ENCODE measurements at places on chromosomes 16 and 17.

GRCh38 chr17:4877089-4877488 is 22.2 kb upstream of the C17orf107 start:
- no peak overlapping the region for H3K4me3 ChIP-seq
- H3K36me3 ChIP-seq, result no peaks in the 10 kb centered on the region
- DNase-seq, result no peak
- H3K4me1 ChIP-seq, result no peaks in the 10 kb centered on the region
- no peaks in the 10 kb centered on the region for H3K27me3 ChIP-seq
- no peak overlapping the region for H3K27ac ChIP-seq

- peak overlapping the region; percentile 20 for H3K27ac ChIP-seq
- H3K36me3 ChIP-seq, result no peaks in the 10 kb centered on the region
- no peak overlapping the region for H3K4me3 ChIP-seq
- H3K27me3 ChIP-seq, result no peaks in the 10 kb centered on the region
- H3K4me1 ChIP-seq, result peaks cover 61% of the 10 kb centered on the region
Observed at GRCh38 chr16:51538707-51539498, 387.8 kb upstream of the SALL1 start.

DNA sequence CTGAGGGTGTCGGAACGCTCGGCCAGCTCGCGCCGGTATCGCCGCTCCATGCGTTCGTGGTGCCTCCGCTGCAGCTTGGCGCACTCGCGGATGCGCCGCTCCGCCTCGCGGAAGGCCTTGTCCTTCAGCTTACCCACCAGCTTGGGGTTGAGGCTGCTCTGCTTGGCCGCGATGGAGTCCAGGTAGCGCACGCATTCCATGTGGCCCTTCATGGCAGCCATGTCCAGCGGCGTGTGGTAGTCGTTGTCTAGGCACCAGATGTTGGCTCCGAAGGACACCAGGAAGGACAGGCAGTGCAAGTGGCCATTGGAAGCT is 2.8 kb downstream of the USH1G start:
- no peak for DNase-seq
- no peak overlapping the region for H3K27ac ChIP-seq
- no peak overlapping the region for H3K4me3 ChIP-seq
- no peaks in the 10 kb centered on the region for H3K36me3 ChIP-seq
- peaks cover 21% of the 10 kb centered on the region for H3K4me1 ChIP-seq

DNA sequence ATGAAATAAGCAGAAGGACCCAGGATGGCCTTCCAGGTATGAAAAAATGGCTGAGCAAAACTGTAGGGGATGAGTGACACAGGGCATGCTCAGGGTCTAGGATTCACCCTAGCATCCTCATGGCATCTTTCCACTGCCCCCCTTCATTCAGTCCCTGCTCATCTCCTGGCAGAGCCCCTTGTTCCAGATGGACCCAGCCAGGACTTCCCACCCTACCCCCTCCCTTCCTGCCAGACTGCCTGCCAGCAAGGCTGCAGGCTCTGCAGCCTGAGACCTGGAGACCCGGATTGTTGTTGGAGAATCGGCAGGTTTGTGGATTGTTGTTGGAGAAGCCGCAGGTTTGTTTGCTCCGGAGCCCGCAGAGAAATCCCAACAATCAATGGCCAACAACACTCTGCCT is 6.6 kb downstream of the SEZ6 start:
- H3K36me3 ChIP-seq, result no peaks in the 10 kb centered on the region
- peaks cover 38% of the 10 kb centered on the region for H3K4me1 ChIP-seq
- H3K27me3 ChIP-seq, result peaks cover 10% of the 10 kb centered on the region
- no peak overlapping the region for H3K4me3 ChIP-seq
- H3K27ac ChIP-seq, result no peak overlapping the region
- no peak for DNase-seq

DNA sequence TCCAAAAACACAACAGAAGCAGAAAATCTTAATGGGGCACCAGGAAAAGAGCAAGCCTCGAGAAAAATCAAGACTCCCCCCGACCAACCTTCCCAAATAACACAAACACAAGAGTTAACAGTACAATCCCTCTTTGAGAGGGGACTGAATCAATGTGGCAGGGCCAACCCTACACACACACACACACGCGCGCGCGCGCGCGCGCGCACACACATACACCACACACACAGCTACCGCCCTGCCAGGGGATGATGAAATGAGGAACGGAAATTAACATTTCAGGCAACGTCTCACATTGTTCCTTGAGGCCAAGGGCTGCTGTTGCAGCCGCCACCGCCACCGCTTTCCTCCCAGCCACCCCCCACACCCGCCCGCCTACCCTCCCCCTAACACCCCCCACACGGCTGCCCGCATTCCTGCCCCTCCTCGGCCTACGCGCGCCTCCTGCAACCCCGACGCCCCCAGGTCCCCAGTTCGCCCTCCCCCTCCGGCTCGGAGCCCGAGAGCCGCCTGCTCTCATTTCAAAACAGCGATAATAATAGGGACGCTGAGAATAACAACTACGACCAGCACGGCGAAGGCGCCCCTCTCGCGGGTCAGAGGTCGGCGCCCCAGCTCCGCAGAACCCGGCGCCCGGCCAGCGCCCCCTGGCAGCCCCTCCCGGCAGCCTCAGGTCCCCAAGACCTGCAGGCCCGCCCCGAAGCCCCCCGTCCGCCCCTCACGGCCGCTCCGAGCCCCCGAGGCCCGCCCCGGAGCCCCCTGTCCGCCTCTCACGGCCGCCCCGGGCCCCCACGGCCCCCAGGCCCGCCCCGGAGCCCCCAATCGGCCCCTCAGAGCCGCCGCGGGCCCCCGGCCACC is 1.1 kb downstream of the ANKRD11 start:
- DNase-seq, result peak; percentile 86
- peak overlapping the region; percentile 67 for H3K27ac ChIP-seq
- peaks cover 42% of the 10 kb centered on the region for H3K4me1 ChIP-seq
- H3K4me3 ChIP-seq, result peak overlapping the region; percentile 64
- H3K27me3 ChIP-seq, result no peaks in the 10 kb centered on the region

DNA sequence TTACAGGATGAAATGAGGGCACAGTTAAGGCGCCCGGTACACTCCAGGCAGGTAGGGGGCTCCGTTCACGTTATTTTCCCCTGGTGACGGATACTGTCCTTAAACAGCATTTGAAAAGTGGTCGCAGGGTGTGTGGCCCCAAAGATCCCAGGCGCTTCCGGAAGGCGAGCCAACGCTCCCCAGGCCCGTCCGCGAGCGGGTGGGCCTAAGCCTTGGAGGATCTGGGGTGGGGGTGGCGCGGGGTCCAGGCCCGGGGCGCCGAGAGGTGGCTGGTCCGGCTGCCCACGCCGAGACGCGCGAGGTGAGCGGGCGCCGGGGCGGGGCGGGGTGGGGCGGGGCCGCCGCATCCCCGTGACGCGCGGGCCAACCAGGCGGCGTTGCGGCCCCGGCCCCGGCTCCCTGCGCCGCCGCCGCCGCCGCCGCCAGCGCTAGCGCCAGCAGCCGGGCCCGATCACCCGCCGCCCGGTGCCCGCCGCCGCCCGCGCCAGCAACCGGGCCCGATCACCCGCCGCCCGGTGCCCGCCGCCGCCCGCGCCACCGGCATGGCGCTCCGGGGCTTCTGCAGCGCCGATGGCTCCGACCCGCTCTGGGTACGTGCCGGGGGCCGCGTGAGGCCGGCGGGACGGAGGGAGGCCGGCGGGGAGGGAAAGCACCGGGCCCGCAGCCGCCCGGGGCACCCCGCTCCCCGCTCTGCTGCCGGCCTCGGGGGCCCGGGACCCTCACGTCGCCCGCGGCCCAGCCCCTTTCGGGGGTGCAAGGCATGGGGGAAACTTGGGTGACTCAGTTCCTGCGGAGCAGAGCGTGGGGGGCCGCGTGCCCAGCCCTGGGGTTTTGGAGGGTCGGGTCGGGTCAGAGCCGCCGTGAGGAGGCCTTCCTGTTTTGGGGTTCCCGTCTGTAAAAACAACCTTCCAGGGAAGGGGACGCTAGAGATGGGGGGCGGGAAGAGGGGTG is at the start of gene ABCC1:
ABCC1 (plus strand) TSS at position 407 of the 951 bp plus-strand sequence; CDS start at position 543, 136 bp downstream.
- peak; percentile 77 for DNase-seq
- H3K27me3 ChIP-seq, result peaks cover 16% of the 10 kb centered on the region
- peak within 1 kb of the TSS; percentile 46 for H3K27ac ChIP-seq
- peak within 1 kb of the TSS; percentile 99 for H3K4me3 ChIP-seq

GRCh38 chr16:13269905-13270528 is 368.6 kb downstream of the SHISA9 start:
- DNase-seq, result no peak
- H3K36me3 ChIP-seq, result no peaks in the 10 kb centered on the region
- no peak overlapping the region for H3K27ac ChIP-seq
- H3K4me3 ChIP-seq, result no peak overlapping the region
- H3K4me1 ChIP-seq, result no peaks in the 10 kb centered on the region

DNA sequence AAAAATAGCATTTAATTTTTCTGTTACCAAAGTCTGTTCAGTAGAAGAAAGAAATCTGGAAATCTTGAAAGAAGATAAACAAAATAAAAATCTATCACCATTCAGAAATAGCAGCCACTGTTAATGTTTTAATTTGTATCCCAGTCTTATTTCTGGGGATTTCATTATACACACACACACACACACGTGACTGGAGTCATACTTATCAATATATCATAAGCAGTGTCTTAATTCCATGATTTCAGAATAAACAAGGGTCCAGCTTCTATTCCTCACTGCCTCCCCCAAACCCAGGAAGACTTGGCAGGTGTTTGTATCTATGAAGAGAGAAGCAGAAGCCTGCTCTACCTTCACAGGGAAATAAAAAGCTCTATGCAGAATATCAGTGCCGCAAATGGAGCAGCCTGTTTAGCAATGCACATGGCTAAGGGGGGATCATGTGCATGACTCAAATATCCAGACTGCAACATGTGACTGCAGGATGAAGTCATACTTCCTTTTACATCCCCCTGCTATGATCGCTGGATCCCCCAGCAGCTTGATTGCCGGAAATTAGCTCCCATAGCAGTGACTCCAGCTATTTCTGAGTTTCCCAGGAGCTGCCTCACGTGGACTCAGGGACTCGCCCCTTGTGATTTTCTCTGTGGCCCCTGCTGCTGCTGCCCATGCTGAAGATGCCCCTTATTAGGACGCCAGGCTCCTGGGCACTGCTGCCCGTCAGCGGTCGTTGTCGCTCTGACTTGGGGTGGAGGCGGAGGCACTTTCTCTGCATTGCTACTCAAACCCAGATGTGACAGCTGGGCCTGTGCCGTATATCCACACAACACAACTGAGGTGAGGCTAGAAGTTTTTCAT is 341.0 kb downstream of the CPPED1 start:
- no peaks in the 10 kb centered on the region for H3K27me3 ChIP-seq
- H3K27ac ChIP-seq, result no peak overlapping the region
- no peak overlapping the region for H3K4me3 ChIP-seq
- H3K36me3 ChIP-seq, result no peaks in the 10 kb centered on the region
- DNase-seq, result no peak
- H3K4me1 ChIP-seq, result no peaks in the 10 kb centered on the region

DNA sequence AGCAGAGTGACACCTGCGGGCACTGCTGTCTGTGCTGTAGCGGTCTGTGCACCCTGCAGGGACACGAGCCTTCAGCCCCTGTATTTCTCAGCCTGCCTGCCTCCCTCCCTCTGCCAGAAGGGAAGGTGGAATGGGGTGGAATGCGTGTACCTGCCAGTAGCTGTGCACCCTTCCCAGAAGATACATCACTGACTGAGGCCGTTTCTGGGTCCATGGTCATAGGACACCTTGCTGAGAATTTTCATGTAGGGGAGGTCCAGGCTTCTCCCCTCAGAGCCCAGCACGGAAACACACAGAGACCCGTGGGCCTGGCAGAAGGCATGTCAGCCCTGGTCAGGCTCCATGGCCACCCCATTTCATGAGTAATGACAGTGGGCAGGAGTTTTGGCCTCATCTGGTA is 16.5 kb downstream of the DBNDD1 start:
- no peak overlapping the region for H3K4me3 ChIP-seq
- no peak for DNase-seq
- H3K36me3 ChIP-seq, result no peaks in the 10 kb centered on the region
- no peaks in the 10 kb centered on the region for H3K27me3 ChIP-seq
- H3K4me1 ChIP-seq, result no peaks in the 10 kb centered on the region
- no peak overlapping the region for H3K27ac ChIP-seq

- no peak overlapping the region for H3K27ac ChIP-seq
- DNase-seq, result peak; percentile 59
- no peaks in the 10 kb centered on the region for H3K36me3 ChIP-seq
- H3K4me1 ChIP-seq, result peaks cover 36% of the 10 kb centered on the region
- H3K27me3 ChIP-seq, result no peaks in the 10 kb centered on the region
- H3K4me3 ChIP-seq, result no peak overlapping the region
Observed at GRCh38 chr17:81331527-81332043, 36.5 kb upstream of the SLC38A10 start.

DNA sequence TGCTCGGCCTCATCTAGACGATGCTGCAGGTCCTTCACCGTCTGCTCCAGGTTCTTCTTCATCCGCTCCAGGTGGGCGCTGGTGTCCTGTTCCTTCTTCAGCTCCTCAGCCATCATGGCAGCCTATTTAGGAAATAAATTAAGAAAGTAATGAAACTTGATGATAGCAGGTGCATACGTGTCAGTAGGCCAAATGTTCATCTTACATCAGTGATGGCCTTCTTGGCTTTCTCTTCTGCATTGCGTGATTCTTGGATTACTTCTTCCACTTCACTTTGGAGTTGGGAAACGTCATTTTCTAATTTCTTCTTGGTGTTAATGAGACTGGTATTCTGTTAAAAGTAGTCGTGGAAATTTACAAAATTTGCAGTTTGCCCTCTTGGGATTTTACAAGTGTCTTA is 20.1 kb upstream of the MYH13 start:
- no peaks in the 10 kb centered on the region for H3K36me3 ChIP-seq
- no peak overlapping the region for H3K4me3 ChIP-seq
- H3K27me3 ChIP-seq, result no peaks in the 10 kb centered on the region
- DNase-seq, result no peak
- no peak overlapping the region for H3K27ac ChIP-seq
